ENCODE measurements at places on chromosomes 11 and 22. TPM values are rescaled to one million over a fixed set of nuclear protein-coding genes. Genes with fewer than 3 reads are reported as not detected.

SAC3D1 gene
- 12.3 TPM for total RNA-seq

DNA sequence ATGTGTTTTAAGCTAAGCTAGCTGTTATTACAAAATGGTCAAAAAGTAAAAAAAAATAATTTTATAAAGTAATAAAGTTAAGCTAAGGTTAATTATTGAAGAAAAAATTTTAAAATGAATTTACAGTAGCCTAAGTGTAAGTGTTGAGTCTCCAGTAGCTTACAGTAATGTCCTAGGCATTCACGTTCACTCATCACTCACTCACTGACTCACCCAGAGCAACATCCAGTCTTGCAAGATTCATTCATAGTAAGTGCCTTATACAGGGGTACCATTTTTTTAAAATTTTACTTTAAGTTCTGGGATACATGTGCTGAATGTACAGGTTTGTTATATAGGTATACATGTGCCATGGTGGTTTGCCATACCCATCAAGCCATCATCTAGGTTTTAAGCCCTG, 11.6 kb upstream of the OOSP4B start:
- ATAC-seq: no peak

- ATAC-seq: no peak
Measured at GRCh38 chr11:13042873-13043342, 33.8 kb downstream of the RASSF10 start.

DNA sequence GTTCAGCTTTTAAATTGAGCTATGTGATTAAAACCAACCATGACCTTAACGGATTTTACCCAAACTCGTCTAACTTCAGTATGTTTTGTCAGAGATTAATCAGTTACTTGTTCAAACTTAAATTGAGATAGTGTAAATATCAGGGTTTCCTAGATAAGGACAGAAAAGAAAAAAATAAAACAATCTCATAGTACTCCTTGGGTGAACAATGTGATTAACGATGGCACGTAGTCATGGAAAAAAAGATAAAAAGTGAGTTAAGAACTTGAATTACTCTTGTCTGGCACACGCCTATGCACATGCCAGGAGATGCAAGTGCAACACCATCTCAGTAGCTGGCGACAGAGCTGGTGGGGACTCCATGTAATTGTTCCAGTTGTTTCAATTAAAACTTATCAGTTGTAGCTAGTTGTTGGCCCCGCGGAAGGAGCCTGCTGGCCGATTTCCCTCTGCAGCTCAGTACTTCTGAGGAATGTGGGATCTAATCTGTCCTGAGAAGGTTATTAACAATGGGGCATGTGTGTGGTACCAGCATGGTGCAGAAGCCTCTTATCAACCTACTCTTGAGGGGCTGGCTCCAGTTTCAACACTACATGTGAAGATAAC, 3.0 kb downstream of the RASSF10 start:
- no peak for ATAC-seq

DNA sequence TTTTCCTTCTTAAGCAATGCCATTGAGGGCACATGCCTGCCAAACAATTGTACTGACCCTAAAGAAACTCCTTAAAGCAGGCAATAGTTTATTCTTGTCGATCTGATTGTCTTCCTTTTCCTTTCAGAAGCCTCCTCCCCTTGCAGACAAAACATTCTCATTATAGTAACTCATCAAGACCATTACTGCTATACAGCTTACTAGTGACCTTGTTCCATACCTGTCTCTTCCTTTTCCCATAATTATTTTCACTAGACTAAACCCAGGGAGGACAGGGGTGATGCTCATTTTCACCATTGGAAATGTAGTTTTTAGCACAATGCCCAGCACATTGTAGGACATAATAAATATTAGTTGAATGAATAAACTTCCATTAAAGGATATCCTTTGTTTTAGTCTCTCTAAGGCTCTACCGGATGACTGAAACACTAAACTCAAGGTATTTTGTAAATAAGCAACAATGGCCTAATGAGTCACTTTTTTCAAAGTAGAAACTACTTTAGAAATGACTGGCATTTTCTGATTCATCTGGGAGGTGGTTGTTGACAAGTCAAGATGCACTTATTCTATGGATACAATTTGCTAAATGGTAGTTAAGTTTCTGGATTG, 9.3 kb upstream of the MSANTD4 start:
- peak; percentile 90 for ATAC-seq

GRCh38 chr11:7353100-7353499, 101.4 kb downstream of the SYT9 start:
- ATAC-seq: no peak

SEC14L2 gene
- total RNA-seq: 11.3 TPM

DNA sequence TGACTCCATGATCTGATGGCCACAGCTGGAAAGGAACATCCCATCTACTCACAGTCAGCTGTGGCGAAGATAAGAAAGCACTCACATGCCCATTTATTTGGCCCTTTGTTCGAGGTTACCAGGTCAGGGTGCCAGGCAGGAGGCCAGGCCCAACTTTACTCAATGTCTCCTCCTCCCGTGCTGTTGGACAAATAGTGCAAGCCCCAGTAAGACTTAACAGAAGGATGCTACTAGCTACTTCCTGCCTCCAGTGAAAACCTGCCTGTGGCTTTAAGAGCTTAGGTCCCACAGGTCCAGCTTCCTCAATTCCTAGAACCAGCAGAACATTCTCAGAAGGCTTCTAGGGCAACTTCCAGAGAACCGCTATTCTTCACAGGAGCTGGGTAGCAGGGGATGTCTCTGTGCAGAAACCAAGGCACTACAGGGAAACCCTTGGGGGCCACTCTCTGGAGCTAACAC, 12.9 kb upstream of the CRY2 start:
- peak; percentile 77 for ATAC-seq

- ATAC-seq: no peak
Measured at GRCh38 chr11:134779179-134779578, 367.1 kb upstream of the B3GAT1 start.

- no peak for ATAC-seq
Measured at GRCh38 chr22:50432131-50432876, 42.5 kb downstream of the SBF1 start.

TSSK2 gene
- not detected for total RNA-seq

ROBO4 gene
- not detected for total RNA-seq
